ENCODE measurements at places on chromosomes 1 and 21.
A peak's percentile ranks its signal among the peaks of the same experiment; 100 is the strongest.

GRCh38 chr1:192876633-192877032 is 67.8 kb downstream of the RGS2 start:
- H3K27me3 ChIP-seq: no peaks in the 10 kb centered on the region
- H3K4me1 ChIP-seq: no peaks in the 10 kb centered on the region
- H3K27ac ChIP-seq: no peak overlapping the region
- no peaks in the 10 kb centered on the region for H3K36me3 ChIP-seq
- no peak for DNase-seq

DNA sequence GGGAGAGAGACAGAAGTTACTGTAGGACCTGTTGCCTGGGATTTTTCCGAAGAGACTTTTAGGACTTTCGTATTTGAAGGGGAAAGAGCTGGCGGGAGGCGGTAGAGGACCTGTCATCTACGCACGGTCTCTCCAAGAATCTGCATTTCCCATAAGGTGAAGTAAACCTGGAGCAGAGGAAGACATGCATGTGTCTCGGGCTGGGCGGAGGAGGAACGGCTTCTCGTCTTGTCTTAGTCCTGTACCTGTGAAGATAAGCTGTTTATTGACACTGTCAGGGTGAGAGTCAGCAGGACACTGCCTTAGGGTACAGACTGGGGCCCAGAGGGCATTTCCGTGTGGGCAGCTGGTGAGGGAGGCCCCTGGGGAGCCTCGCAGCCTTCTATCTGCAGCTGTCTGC is 123.4 kb upstream of the COL6A1 start:
- no peak overlapping the region for H3K4me3 ChIP-seq
- peaks cover 2% of the 10 kb centered on the region for H3K27me3 ChIP-seq
- H3K36me3 ChIP-seq: no peaks in the 10 kb centered on the region

GRCh38 chr1:182279724-182280503 is 111.7 kb downstream of the GLUL start:
- no peak overlapping the region for H3K4me3 ChIP-seq
- no peak overlapping the region for H3K27ac ChIP-seq
- peaks cover 19% of the 10 kb centered on the region for H3K4me1 ChIP-seq
- no peaks in the 10 kb centered on the region for H3K36me3 ChIP-seq

- no peaks in the 10 kb centered on the region for H3K36me3 ChIP-seq
- no peak for DNase-seq
- H3K27ac ChIP-seq: no peak overlapping the region
- no peaks in the 10 kb centered on the region for H3K4me1 ChIP-seq
Measured at GRCh38 chr1:44693159-44693558, 18.6 kb downstream of the ARMH1 start.

GRCh38 chr1:81287411-81288080 is 513.2 kb upstream of the ADGRL2 start:
- DNase-seq: no peak
- H3K4me1 ChIP-seq: peaks cover 5% of the 10 kb centered on the region
- H3K36me3 ChIP-seq: no peaks in the 10 kb centered on the region
- no peak overlapping the region for H3K27ac ChIP-seq
- no peak overlapping the region for H3K4me3 ChIP-seq

GRCh38 chr21:42395302-42395701 is 550 bp downstream of the TMPRSS3 start:
- DNase-seq: no peak
- no peaks in the 10 kb centered on the region for H3K27me3 ChIP-seq
- no peak overlapping the region for H3K4me3 ChIP-seq
- peaks cover 23% of the 10 kb centered on the region for H3K4me1 ChIP-seq

DNA sequence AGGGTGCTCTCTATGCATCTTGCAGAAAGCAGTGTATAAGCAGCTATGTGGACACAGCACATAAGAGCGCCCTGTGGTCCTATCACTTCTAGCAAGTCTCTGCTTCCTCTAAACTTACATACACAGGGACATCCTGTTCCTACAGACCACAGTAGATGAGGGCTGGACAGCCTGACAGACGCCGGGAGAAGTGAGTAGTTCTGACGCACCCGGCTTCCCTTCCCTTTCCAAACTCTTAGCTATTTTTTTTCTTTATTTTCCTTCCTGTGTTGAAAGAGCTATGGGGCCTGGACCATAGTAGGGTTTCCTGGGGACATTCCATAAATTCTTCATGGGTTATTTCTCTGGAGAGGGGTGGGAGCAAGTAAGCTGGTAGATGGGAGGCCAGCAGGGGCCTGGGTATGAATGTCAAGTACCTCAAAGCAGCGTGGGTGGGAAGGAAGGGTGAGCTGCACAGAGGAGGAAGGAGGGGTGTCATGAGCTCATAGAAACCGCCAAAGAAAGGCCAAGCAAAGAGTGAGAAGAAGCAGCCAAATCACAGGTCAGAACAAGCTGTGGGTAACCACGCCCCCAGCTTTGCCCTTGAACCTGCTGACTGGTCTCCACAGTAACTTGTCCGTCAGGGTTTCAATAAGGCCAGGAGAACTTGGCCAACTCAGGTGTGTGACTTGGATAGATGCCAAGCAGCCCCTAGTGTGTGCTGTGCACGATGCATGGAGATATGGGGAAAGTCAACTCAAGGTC is 36.6 kb downstream of the PLXNA2 start:
- no peaks in the 10 kb centered on the region for H3K4me1 ChIP-seq
- no peak for DNase-seq
- no peak overlapping the region for H3K4me3 ChIP-seq
- H3K27ac ChIP-seq: no peak overlapping the region
- H3K36me3 ChIP-seq: peaks cover 10% of the 10 kb centered on the region

DNA sequence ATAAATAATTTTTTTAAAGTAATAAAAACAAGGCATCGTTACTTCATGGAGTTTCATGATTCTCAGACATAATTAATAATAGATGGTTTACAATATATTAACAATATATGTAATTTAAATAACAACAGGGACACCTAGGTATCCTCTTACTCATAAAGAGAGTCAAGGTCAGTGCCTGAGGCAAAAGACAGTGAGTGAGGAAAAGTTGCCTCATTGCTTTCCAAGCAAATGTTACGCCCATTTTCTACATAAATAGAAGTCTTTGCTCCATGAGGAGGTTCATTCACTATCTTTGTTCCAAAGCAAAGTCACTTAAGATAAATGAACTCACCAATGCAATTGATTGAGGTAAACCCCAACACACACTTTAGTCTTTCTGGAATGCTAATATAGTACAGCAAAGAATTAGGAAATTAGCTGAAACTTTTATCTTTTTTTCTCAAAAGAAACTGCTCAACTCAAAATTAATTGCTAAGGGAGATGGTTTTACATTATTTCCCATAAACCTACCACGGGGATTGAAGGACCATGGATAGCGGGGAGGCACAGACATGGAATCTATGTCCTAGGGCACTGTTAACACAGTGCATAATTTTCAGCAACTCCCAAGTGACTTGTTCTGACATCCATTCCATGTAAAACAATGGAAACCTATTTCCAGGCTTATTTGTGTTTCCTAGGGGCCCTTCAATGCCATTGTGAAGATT is 19.6 kb downstream of the BCL9 start:
- no peak overlapping the region for H3K4me3 ChIP-seq
- H3K27me3 ChIP-seq: no peaks in the 10 kb centered on the region
- no peak overlapping the region for H3K27ac ChIP-seq
- peaks cover 48% of the 10 kb centered on the region for H3K4me1 ChIP-seq
- H3K36me3 ChIP-seq: peaks cover 7% of the 10 kb centered on the region

DNA sequence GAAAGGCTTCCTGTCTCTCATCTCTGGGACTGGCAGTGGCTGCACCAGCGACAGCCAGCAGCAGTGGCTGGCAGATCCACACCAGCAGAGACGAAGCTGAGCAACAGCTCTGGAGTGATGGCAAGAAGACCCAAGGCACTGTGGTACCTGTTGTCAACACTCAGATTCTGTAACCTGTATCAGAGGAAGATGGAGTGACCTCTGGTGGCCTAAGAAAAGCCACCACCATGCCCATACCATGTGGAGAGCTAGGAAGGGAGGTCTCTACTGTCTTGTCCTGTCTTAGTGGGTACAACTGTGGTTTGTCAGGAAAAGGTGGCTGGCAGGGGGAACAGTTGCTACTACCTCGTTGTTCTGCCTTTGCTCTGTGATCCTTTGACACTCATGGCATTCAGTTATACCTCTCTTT is 22.5 kb upstream of the RHBDL2 start:
- no peak overlapping the region for H3K4me3 ChIP-seq
- no peaks in the 10 kb centered on the region for H3K27me3 ChIP-seq

GRCh38 chr1:53111073-53111556 is 31.3 kb downstream of the SLC1A7 start:
- no peaks in the 10 kb centered on the region for H3K36me3 ChIP-seq
- no peak overlapping the region for H3K4me3 ChIP-seq
- peaks cover 20% of the 10 kb centered on the region for H3K4me1 ChIP-seq
- H3K27me3 ChIP-seq: no peaks in the 10 kb centered on the region

- H3K27me3 ChIP-seq: peaks cover 6% of the 10 kb centered on the region
- no peak for DNase-seq
- H3K36me3 ChIP-seq: no peaks in the 10 kb centered on the region
- H3K4me3 ChIP-seq: no peak overlapping the region
- H3K4me1 ChIP-seq: peaks cover 4% of the 10 kb centered on the region
Measured at GRCh38 chr1:40944326-40944725, 35.2 kb upstream of the CTPS1 start.

GRCh38 chr1:60388092-60388987 is 314.8 kb upstream of the C1orf87 start:
- no peak overlapping the region for H3K4me3 ChIP-seq
- no peaks in the 10 kb centered on the region for H3K36me3 ChIP-seq
- H3K27ac ChIP-seq: no peak overlapping the region
- H3K27me3 ChIP-seq: no peaks in the 10 kb centered on the region
- DNase-seq: no peak

- no peaks in the 10 kb centered on the region for H3K27me3 ChIP-seq
- no peaks in the 10 kb centered on the region for H3K4me1 ChIP-seq
- no peaks in the 10 kb centered on the region for H3K36me3 ChIP-seq
- H3K4me3 ChIP-seq: no peak overlapping the region
- DNase-seq: no peak
- no peak overlapping the region for H3K27ac ChIP-seq
Measured at GRCh38 chr1:189616893-189617292, 860.8 kb downstream of the BRINP3 start.

DNA sequence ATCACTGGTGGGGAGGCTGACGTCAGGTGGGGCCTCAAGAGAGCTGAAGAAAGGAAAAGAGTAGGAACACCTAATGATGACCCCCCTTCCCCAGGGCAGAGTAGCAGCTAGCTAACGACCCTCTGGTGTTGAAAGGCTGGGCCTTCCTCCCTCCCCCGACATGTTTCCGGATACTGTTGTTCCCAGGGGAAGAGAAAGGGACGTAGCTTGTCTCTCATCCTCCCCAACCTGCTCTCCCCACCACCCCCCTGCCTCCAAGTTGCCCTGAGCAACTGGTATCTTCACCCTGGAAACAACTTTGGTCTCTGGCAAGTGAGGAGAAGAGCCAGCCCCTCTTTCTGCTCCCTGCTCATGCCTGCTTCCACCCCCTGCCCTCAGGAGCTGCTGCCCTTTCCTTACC is 2.4 kb downstream of the SEMA6C start:
- peaks cover 3% of the 10 kb centered on the region for H3K27me3 ChIP-seq
- no peaks in the 10 kb centered on the region for H3K36me3 ChIP-seq
- no peak for DNase-seq
- peak overlapping the region; percentile 75 for H3K27ac ChIP-seq
- peaks cover 34% of the 10 kb centered on the region for H3K4me1 ChIP-seq
- H3K4me3 ChIP-seq: peak overlapping the region; percentile 88

DNA sequence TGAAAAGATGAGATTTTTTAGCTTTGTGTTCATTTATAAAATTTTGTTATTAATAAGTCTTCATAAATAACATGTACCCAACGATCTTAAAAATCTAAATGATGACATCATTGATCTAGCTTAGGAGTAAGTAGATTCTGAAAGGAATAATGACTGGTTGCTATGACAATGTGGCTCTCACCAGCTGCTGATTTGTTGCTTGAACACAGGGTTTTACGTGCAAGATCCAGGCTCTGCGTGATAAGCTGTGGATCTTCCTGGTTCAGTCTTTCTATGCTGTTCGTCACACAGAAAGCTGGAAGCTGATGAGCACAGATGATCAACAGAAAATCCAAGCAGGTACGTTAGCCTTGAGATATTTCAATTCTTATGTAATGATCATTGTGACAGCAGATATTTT is 49.1 kb upstream of the C1orf146 start:
- no peak for DNase-seq
- no peak overlapping the region for H3K4me3 ChIP-seq
- H3K36me3 ChIP-seq: no peaks in the 10 kb centered on the region
- H3K27me3 ChIP-seq: no peaks in the 10 kb centered on the region
- H3K4me1 ChIP-seq: peaks cover 4% of the 10 kb centered on the region
- H3K27ac ChIP-seq: no peak overlapping the region

DNA sequence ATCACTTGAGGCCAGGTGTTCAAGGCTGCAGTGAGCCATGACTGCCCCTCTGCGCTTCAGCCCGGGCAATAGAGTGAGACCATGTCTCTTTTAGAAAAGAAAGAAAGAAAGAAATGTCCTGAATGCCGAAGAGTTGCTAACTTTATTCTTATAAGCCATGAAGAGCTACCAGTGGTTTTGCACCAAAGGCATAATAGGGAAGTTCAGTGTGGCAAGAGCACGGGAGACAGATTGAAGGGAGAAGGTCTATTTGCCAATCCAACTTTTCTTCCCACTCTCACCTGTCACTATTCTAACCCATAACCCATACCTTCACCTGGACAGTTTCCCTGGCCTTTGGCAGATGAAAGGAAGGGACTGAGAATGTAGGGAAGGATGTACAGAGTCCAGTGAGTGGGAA is 4.4 kb upstream of the PEA15 start:
- no peak overlapping the region for H3K4me3 ChIP-seq
- H3K4me1 ChIP-seq: peaks cover 11% of the 10 kb centered on the region
- no peaks in the 10 kb centered on the region for H3K27me3 ChIP-seq
- DNase-seq: no peak
- no peak overlapping the region for H3K27ac ChIP-seq

DNA sequence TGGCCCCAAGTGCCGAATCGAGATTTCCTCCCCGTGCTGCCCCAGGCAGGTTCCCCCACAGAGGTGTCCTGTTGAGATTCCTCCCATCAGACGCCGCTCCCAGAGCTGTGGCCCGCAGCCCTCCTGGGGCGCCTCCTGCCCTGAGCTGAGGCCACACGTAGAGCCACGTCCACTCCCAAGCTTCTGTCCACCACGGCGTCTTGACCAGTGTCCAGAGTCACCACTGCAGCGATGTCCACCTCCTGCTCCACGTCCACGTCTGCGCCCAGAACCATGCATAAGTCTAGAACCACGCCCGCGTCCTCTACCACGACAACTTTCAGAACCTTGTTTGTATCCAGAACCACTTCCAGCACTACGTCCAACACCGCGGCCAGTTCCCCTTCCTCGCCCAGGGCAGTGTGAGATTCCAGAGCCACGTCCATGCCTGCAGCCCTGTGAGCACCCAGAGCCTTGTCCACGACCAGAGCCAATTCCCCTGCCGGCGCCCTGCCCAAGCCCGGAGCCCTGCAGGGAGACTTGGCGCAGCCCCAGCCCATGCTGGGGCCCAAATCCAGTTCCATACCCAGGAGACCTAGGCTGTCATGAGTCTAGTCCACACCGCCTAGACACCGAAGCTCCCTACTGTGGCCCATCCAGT is 2.8 kb downstream of the KPRP start:
- H3K36me3 ChIP-seq: peaks cover 15% of the 10 kb centered on the region
- no peak for DNase-seq
- no peaks in the 10 kb centered on the region for H3K27me3 ChIP-seq
- H3K4me1 ChIP-seq: no peaks in the 10 kb centered on the region
- H3K4me3 ChIP-seq: no peak overlapping the region
